ENCODE measurements at places on chromosomes 1 and 21.

- DNase-seq = no peak
These were observed 27.0 kb downstream of the ST6GALNAC3 start for GRCh38 chr1:76101548-76101947.

GRCh38 chr1:67710417-67710816 lies 25.4 kb downstream of the GADD45A start:
- no peak for DNase-seq

- no peak for DNase-seq
These were observed 170.5 kb downstream of the APP start for GRCh38 chr21:25999921-26000582.

- DNase-seq = no peak
These were observed 61.1 kb downstream of the XCL1 start for GRCh38 chr1:168637350-168637991.

DNA sequence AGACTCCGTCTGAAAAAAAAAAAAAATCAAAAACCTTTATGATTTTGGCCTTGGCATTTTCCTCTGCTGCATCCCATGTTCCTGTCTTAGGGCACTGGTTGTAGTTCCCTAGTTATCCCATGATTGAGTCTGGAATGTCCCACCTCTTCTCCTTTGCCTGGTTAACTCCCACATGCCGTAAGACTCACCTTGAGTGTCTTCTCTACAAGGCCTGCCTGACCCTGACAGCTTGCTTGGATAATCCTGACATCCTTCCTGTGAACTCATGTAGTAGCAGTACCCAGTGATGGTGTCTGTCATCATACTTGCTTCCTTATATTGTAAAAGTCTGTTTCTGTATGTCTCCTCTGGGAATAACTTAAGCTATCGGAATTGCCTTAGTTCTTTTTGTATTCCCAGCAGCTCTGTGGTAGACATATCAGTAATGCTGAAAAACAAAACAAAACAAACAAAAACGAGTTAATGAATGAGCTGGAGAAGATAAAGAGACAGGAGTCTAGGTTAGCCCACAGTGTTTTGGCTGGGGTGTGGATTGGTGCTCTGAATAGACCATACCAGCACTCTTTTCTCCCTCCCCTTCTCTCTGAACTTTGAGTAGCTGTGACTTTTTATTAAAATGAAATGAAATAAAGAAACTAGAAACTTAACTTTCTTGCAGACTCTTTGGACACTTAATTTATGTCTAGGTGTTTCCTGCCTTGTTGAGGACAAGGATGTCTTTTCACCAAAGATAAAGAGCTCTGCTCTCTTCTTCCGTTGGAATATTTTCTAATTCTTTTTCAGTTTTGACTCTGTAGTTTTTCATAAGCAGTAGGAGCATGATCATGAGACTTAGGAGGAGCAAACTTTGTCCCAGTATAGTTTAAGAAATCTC lies 15.1 kb downstream of the NEK7 start:
- DNase-seq = no peak

DNA sequence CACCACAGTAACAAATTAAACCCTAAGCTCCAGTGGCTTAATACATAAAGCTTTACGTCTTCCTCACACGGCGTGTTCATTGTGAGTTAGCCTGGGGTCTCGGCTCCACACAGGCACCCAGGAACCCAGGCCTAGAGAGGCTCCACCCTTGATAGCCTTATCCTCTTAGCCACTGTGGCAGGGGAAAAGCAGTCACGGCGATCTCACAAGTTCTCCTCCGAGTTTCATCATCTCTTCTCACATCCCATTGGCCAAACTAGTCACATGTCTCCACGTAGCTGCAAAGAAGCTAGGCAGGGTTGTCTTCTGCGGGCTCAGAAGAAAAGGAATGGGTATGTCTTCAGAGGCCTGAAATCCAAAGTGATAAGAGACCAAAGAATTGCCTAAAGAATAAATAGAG lies 122.3 kb upstream of the GRIK3 start:
- no peak for DNase-seq

Measured in T1000 (cell line).